Stimulated activated CD4-positive, alpha-beta T cell treated with anti-CD3 and anti-CD28 coated beads, Interleukin-12 subunit alpha, Interleukin-12 subunit beta, amount 100 ng/mL, for 4 hours (primary cell): ENCODE measurements at places on chromosomes 2 and 18.

- no peak for DNase-seq
These were observed 79.3 kb upstream of the CD28 start for GRCh38 chr2:203626952-203627681.

DNA sequence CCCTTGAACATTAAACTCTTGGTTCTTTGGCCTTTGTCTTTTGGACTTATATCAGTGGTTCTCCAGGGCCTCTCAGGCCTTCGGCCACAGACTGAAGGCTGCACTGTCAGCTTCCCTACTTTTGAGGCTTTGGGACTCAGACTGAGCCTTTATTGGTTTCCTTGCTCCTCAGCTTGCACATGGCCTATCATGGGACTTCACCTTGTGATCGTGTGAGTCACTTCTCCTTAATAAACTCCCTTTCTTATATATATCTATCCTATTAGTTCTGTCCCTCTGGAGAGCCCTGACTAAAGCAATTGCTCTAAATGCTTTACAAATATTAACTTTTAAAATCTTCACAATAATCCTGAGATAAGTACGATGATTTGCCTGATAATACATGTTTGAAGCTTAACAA is 353.6 kb upstream of the TRIB2 start:
- no peak for DNase-seq

DNA sequence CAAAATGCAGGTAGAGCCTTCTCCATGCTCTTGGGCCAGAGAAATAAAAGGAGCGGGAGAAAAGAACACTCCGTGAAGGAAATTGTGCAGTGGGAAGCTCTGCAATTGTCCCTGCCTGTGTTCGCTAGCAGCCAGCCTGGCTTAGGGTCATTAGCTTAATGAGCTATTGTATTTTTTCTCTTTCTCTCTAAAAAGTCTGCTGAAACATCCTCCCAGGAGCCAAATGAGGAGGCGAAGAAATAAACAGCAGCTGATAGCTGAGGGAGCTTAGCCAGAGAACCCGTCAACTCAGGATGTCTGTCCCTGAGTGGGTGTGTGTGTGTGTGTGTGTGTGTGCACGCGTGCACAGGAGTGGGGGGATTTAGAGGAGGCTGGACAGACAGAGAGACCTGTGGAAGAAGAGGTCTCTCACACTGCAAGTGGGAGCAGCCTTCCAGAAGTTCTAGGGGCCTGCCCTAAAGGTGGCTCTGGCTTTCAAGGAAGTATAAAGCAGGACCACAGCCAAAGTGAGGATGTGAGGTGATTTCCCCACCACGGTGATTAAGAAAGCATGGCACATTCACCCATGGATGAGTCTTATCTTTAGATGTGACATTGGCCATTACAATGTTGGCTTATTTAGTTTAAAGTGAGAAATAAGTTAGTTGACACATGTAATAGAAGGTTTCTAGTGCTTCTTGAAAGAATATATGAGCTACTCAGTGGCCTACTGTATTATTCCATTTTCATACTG is 690.4 kb downstream of the RNF144A start:
- no peak for DNase-seq

GRCh38 chr2:102069311-102069974 is 73.1 kb upstream of the IL1R1 start:
- no peak for DNase-seq

GRCh38 chr18:22272242-22272641 is 102.9 kb downstream of the GATA6 start:
- DNase-seq: no peak

- DNase-seq: no peak
These were observed 88.0 kb downstream of the SOCS6 start for GRCh38 chr18:70376914-70377258.

GRCh38 chr2:222465746-222466145 is 41.4 kb downstream of the SGPP2 start:
- DNase-seq: no peak

DNA sequence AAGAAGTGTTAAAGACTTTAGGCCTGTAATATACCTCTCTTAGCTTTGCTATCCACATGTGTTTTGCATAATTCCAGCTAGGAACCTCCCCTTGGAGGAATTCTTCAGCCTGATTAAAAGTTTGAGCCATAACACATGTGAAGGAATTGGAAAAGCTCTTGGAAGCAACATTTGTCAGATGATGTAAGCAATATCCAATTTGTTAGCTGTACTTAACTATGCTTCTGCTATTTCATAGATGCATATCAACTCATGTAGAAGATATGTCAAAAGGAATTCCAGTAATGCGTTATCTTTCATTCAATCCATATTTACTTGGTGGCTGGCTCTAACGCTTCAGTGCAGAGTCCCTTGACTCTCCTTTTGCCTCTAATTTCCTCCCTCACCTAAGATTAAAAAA is 46.2 kb downstream of the PKP4 start:
- DNase-seq: no peak

DNA sequence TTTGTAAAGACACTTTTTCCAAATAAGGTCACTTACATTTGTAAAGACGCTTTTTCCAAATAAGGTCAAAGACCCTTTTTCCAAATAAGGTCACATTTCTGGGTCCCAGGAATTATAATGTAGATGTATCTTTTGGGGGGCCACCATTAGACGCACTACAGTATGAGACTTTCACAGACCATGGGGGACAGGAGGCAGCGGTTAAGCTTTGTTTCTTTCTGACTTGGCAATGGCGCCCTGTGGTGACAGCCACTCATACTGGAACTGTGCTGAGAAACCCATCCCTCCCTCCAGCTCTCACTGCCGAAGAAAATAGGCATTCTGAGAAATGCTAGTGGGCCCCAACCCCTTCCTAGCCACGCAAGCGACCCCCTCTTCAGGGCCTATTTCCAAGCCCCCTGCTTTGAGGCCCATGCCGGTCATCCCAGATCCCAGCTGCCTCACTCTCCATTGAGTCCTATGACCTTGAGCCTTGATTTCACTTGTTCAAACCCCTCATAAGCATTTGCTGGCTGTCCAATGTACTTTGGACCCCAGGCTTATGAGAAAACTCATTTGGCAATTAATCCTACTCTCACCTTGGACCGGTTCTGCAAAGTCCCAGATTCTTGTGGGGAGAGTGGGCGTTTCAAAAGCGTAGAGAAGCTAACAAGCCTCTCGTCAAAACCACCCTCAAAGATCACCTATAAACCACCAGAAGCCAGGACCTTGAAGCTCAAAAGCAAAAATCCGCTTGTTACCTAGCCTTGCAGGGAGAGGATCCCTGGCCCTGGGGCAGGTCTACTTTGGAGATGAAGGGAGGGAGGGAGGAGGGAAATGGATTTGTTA is 11.3 kb upstream of the SPATA3 start:
- DNase-seq: peak; percentile 39

GRCh38 chr2:150011161-150011730 is 423.7 kb upstream of the MMADHC start:
- DNase-seq: no peak

GRCh38 chr2:108640731-108641130 is 78.6 kb upstream of the RANBP2 start:
- no peak for DNase-seq

DNA sequence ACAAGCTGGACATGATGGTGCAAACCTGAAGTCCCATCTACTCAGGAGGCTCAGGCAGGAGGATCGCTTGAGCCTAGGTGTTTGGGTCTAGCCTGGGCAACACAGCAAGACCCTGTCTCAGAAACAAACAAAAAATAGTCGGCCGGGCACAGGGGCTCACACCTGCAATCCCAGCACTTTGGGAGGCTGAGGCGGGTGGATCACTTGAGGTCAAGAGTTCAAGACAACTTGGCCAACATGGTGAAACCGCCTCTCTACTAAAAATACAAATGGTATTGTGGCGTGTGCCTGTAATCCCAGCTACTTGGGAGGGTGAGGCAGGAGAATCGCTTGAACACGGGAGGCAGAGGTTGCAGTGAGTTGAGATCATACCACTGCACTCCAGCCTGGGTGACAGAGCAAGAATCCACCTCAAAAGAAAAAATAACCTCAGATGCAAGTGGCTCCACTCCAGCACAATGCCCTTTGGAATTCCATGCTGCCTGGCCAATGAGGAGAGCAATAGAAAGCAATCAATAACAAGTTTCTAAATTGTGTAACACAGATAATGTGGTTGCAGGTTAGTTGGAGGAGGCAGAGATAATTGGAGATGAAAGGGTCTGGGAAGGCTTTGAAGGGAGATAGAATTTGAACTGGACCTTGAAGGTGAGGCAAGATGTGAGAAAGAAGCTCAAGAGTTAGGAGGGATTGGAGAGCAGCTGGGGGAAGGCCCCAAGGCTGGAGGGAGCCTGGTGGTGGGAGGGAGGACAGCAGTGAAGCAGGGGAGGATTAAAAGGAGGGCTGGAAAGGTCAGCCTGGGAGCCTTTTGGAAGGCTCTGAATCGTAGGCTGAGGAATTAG is 6.0 kb downstream of the TTC31 start:
- no peak for DNase-seq

- no peak for DNase-seq
These were observed 143.0 kb downstream of the ACOXL start for GRCh38 chr2:110875384-110875725.

DNA sequence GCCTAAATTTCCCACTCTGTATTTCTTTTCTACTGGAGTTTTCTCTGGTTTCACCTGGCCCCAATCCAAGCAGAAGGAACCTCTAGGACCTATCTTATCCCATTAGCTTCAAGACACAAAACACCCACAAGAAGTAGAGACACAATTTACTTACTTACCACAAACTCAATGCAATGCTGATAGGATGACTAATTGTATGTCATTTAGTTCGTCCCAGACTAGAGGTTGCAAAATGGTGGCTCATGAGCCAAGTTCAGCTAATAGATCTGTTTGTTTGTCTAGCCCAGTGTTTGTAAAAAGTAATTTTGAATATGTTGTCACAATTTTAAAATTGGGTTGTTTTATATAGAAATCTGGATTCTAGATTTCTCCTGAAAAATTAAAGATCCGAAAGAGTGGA is 34.7 kb upstream of the ZSWIM2 start:
- no peak for DNase-seq

DNA sequence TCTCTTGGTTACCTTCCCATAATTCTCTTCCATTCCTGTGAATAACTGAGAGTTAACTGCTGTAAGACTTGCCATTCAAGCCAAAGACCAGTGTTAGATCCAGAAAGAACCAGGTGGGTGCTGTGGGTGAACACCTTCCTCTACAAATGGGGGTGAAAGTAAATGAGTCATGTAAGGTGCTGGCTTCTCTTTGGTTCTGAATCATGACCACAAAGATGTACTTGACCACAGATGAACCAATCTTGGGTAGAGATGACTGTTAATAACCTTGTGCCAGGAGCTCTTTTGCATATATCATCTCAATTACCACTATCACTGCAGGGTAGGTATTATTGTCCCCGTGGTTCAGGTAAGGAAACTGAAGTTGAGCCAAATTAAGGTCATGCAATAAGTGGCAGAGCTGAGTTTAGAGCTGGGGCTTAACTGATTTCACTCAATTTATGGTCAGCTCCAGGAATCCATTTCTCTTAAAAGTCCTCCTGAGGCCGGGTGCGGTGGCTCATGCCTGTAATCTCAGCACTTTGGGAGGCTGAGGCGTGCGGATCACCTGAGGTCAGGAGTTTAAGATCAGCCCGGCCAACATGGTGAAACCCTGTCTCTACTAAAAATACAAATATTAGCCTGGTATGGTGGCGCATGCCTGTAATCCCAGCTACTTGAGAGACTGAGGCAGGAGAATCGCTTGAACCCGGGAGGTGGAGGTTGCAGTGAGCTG is 244.9 kb upstream of the CXCR4 start:
- no peak for DNase-seq

- DNase-seq: no peak
These were observed 20.7 kb downstream of the RBM44 start for GRCh38 chr2:237819231-237819630.

GRCh38 chr2:112257575-112257974 is 2.7 kb upstream of the ZC3H8 start:
- no peak for DNase-seq

GRCh38 chr2:69753659-69754363 is 11.9 kb downstream of the ANXA4 start:
- no peak for DNase-seq

DNA sequence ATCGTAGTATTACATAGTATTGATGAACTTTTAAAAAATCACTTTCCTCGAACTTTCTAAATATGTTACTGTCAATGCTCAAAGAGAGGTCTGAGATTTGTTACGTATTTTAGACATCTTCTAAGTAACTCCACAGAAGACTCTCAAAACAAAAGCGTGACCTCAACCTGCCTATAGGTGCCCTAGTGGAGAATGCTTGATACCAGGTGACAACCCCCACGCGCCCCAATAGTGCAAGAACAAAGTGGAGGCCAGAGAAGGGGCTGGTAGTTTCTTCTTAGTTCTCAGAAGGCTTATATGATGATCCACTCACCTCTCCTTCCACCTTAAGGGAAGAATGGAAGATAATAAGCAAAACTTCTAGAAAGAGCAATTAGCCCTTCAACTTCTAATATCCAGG is 102.6 kb downstream of the ANKRD44 start:
- DNase-seq: no peak

DNA sequence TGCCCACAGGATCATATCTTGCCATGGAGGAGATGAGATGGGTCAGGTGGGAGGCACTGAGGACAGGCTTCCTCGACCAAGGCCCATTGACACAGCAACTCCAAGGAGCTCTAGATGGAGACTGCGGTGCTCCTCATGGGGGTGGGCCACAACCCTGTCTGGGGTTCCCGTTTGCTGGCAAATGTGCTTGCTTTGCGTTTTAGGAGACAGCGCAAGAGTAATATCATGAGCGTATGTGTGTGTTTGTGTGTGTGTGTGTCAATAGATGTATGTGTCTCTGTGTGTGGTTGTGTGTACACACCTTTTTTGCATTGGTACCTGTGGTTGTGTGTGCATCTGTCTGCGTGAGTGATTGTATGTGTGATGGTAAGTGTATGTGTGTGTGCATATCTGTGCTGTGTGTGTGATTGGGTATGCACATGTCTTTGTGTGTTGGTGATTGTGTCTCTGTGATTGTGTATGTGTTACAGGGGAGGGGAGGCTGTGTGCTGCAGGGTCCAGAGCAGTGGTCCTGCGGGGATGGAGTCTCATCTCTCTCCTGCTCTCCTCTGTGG is 4.4 kb downstream of the FBLN7 start:
- DNase-seq: no peak

DNA sequence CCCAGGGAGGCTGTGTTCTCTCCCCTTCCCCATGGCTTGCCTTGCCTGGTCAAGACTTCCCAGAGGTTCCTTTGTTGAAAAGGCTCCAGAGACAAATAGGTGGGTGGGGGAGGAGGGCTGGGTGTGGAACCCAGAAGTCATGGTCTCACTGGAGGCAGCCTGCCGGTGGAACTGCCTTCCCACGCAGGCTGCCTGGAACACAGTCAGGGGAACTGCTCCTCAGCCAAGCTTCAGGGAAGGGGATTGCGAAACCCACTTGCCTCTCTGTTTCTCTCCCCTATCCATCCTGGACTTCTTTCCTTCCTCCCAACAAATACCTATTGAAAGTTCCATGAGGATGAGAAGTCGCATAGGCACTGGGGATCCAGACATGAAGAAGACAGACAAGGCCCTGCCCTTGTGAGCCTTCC is 31.6 kb downstream of the MARCO start:
- DNase-seq: no peak

DNA sequence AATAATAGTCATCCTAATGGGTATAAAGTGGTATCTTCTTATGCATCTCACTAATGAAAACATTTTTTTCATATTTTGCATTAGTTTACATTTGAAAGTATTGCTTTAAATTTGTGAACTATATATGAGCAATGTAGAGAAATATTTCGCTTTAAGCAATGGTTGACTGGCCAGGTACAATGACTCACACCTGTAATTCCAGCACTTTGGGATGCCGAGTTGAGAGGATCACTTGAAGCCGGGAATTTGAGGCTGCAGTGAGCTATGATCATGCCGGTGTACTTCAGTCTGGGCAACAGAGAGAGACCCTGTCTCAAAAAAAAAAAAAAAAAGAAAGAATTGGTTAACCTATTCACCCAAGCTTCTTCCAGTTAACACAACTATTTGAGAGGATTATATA is 15.1 kb downstream of the ZCCHC2 start:
- no peak for DNase-seq

GRCh38 chr18:57075716-57076400 is 71.0 kb upstream of the BOD1L2 start:
- DNase-seq: no peak
